Stimulated activated CD4-positive, alpha-beta T cell treated with anti-CD3 and anti-CD28 coated beads, Interleukin-12 subunit alpha, Interleukin-12 subunit beta, amount 100 ng/mL, for 24 hours (primary cell): ENCODE measurements at places on chromosomes 1 and 21.

- no peak for DNase-seq
Observed at GRCh38 chr1:111611986-111612385, 7.6 kb upstream of the RAP1A start.

- no peak for DNase-seq
Observed at GRCh38 chr1:210438928-210439841, 110.5 kb downstream of the HHAT start.

- no peak for DNase-seq
Observed at GRCh38 chr1:54476530-54477109, 70.4 kb upstream of the SSBP3 start.

- no peak for DNase-seq
Observed at GRCh38 chr1:2607641-2608091, 21.1 kb downstream of the PRXL2B start.

DNA sequence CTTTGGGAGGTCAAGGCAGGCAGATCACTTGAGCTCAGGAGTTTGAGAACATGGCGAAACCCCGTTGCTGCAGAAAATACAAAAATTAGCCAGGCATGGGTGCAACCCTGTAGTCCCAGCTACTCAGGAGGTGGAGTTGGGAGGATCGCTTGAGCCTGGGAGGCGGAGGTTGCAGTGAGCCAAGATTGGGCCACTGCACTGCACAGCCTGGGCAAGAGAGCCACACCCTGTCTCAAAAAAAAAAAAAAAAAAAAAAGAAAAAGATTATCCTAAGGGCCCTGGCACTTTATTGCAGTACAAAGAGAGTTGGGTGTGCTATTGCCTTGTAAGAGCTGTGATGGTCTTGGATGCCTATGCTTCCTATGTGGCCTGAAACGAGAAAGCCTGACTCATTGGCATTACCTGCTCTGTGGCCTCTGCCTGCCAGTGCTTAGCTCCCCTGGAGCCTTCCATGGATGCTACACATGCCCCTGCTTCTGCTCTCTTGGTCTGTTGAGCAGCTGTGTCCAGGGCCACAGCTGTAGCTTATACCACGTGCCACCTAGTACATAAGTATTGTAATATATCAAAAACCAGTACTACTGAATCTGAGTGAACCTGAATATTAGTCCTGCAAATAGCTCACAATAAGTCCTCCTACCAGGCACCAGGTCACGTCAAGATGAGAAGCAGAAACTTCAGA lies 45.8 kb downstream of the DNAJC6 start:
- DNase-seq = no peak

DNA sequence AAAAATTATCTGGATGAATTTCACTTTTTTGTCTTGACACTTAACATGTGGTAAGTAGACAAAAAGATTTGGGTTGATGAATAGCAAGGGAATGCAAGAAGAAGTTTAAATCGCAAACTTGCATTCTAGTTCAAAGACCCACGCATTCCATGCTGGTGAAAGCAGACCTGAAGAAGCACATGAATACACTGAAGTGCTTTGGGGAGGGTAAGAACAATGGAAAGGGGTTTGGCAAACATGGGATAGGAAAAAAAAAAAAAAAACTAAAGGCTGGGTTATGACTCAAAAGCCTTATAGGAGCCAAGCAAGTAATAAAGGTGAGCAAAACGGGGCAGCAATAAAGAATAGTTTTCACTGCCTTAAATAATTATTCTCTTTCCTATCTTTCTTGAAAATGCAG lies 450.2 kb downstream of the LMO4 start:
- DNase-seq = no peak

DNA sequence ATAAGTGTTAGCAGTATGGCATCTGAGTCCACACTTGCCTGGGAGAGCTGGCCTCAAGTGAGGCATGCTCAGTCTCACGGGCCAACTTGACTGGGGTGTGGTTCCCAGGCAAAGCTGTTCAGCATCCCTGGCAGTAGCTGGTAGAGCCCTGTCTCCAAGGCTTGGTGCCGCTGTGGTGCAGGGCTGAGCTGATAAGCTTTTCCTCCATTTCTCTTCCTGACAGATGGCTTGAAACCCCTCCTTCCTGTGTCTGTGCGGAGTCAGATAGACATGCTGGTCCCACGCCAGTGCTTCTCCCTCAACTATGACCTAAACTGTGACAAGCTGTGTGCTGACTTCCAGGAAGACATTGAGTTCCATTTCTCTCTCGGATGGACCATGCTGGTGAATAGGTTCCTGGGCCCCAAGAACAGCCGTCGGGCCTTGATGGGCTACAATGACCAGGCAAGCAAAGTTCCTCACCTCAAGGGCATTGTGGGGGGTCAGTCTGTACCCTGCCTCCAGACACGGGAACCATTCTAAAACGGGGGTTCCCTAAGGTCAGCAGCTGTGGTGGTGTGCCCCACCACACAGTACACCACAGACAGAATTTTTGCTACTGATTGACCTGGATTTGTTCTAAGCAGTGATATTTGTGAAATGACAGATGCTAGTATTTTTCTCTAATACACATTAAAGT lies 13.7 kb upstream of the MIIP start:
- DNase-seq = no peak

GRCh38 chr1:245807306-245807705 lies 652.5 kb downstream of the KIF26B start:
- DNase-seq = no peak

GRCh38 chr1:36248250-36248894 lies 24.1 kb downstream of the THRAP3 start:
- no peak for DNase-seq
